ENCODE measurements at places on chromosomes 3 and 15. TPM values are rescaled to one million over a fixed set of nuclear protein-coding genes. Genes with fewer than 3 reads are reported as not detected.
A peak's percentile ranks its signal among the peaks of the same experiment; 100 is the strongest.

Gene HRG
- total RNA-seq = not detected

Gene LRRC49
- 14.5 TPM for total RNA-seq

Gene SYNPR
- total RNA-seq = not detected

Gene EXD1
- total RNA-seq = not detected

Gene ABI3BP
- 0.48 TPM for total RNA-seq

Gene KBTBD13
- total RNA-seq = not detected

Gene LDHAL6B
- total RNA-seq = not detected

Gene SLMAP
- total RNA-seq = 48.4 TPM

GRCh38 chr3:173943264-173943663 lies 545.7 kb downstream of the NLGN1 start:
- DNase-seq = no peak

GRCh38 chr3:110583373-110583935 lies 488.2 kb upstream of the NECTIN3 start:
- no peak for DNase-seq

GRCh38 chr3:124424396-124424795 lies 305.9 kb upstream of the UMPS start:
- DNase-seq = no peak

- no peak for DNase-seq
Measured at GRCh38 chr3:193972832-193973231, 163.1 kb upstream of the HES1 start.

DNA sequence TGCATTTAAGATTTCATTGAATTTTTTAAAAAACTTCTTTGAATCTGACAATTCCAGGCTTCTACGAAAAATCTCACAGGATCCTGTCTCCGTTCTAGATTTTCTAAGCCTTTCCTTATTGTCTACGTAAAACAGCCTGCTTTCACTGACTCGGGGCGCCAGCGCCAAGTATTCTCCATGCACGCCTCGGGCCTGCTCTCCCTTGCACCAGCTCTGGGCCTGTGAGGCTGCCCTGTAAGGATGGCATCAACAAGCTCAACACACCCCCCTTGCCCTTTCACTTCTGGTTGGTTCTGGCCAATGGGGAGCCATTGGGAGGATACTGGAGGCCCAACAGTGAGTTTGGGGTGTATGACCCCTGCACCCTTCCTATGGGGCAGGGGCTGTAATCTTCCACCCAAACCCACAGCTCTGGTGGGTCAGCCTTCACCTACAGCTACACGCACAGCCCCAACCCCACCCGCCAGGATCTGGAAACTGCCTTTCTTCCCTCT lies 47.8 kb downstream of the SLC41A3 start:
- DNase-seq = no peak

DNA sequence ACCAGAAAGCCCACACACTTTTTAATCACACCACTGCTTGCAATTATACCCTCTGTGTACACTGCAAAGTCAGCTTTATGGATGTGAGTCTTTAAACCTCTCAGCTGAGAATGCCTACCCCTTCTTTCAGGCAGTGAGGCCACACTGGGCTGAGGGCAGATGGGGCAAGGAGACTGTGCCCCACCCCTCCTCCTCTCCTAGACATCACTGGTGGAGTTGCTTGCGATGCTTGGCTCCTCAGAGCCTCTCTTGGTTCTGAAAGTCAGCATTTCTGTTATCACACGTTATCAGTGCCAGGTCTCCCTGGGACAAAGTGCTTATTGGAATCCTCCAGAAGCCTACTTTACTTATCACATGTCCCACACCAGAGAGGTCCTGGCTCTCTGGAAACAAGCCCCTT lies 128.2 kb downstream of the ZNF621 start:
- no peak for DNase-seq

DNA sequence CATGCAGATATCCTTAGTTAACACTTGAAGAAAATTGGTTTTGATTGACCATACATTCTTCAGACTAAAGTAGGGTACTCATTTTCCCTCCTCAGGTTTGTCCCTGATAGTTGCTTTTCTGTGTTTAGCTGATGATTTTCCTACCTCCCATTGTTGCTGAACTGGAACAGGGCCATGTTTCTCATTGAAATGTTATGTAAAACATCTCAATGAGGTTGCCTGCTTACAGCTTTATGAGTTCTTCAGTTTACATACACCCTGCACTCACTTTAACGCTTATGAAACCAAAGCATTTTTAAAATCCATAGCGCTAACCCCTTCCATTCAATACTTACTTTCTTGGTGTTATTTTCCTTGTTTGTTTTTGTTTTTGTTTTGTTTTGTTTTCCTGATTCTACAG lies 61.9 kb downstream of the HMG20A start:
- DNase-seq = peak; percentile 35

- DNase-seq = peak; percentile 21
Measured at GRCh38 chr15:78243491-78243941, 9.2 kb upstream of the ACSBG1 start.

All from RPMI7951 (cell line).